CD4-positive, alpha-beta T cell (primary cell): ENCODE measurements at places on chromosomes 16 and 17.

GRCh38 chr16:29770250-29770929 is 7.7 kb upstream of the ZG16 start:
- no peak for DNase-seq

- no peak for DNase-seq
These were observed 581.7 kb downstream of the MAF start for GRCh38 chr16:79018650-79019429.

GRCh38 chr16:48676836-48677235 is 66.9 kb upstream of the N4BP1 start:
- no peak for DNase-seq

DNA sequence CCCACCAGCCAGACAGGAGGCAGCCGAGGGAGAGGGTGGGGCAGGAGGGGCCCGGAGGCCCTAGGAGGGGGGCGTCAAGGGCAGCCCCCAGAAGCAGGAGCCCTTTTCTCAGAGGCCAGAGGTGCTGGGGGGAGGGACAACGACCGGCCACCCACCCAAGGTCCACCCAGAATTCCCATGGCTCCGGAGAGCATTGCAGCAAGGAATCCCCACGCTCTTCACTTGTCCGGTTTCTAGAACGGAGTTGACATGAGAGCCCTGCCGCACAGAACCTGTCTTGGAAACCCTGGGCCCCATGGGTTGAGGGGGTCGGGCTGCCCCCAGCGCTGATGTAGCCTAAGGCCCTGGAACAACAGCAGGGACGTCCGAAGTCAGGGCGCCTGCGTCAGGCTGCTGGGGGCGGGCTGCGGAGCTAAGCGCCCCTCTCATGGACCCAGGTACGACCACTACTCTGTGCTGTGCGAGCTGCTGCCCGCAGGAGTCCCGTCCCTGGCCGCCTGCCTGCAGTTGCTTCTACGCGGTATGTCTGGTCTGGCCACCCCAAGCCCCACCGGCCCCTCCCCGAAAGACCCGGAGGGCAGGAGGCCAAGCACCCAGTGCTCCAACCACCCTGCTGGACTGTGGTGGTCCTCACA is 11.2 kb downstream of the CYBC1 start:
- no peak for DNase-seq

- DNase-seq = no peak
These were observed 27.7 kb downstream of the DHRS7C start for GRCh38 chr17:9763643-9764042.

- DNase-seq = peak; percentile 54
These were observed at the start of gene RNF213 for GRCh38 chr17:80260791-80261158. RNF213 (plus strand) TSS chr17:80260852; CDS start chr17:80263682, 2,830 bp downstream.

- no peak for DNase-seq
These were observed 331.3 kb upstream of the EEF2KMT start for GRCh38 chr16:5428932-5429331.

GRCh38 chr16:46583036-46583435 is 38.1 kb downstream of the SHCBP1 start:
- no peak for DNase-seq

DNA sequence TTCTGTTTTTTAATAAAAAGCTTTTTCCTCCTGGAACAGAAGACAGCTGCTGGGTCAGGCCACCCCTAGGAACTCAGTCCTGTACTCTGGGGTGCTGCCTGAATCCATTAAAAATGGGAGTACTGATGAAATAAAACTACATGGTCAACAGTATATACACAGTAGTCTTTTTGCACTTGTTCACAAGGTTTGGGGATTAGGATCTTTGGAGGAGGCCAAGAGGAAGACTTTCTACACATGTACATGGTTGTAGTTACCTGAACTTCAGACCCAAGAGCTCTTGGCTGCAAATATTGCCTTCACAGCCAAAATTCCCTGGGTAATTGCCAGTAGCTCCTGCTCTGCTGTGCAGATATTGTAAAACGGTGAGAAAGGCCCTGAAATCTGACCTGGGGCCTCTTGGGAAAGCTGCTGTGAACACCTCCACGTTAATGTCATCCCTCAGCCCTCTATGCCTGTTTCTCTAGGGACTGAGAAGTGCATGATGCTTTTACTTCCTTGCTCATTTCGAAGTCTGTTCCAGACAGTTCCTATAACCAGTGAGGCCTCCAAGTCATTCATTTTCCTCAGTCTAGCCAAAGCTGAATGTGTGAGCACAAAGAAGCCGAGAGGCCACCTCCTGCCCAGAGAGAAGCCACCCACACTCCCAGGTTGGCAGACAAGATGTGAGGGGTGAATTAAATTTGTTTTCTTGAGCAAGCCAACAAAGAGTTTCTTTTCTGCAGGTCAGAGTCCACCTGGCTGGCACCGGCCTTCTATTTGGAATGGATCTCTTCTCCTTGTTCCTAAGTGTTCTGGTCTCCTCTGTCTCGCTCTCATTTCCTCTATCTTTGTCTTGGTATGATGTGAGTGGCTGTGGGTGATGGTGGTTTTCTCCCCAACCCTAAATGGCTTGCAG is 15.9 kb downstream of the ANKRD40 start:
- DNase-seq = no peak

DNA sequence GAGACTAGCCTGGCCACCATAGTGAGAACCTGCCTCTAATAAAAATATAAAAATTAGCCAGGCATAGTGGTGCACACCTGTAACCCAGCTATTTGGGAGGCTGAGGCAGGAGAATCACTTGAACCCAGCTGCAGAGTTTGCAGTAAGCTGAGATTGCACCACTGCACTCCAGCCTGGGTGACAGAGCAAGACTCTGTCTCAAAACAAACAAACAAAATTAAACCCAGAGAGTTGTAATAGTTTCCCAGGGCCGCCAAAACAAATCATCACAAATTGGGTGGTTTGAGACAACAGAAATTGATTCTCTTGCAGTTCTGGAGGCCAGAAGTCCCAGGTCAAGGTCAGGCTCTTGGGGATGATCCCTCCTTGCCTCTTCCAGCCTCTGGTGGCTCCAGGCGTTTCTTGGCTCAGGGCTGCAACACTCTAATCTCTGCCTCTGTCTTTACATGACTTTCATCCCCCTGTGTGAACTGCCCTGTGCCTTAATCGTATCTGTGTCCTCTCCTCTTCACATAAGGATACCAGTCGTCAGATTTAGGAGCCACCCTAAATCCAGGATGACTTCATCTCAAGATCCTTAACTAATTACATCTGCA is 100.3 kb upstream of the NOL11 start:
- no peak for DNase-seq

GRCh38 chr17:29837531-29837930 is 92.5 kb downstream of the SSH2 start:
- no peak for DNase-seq

DNA sequence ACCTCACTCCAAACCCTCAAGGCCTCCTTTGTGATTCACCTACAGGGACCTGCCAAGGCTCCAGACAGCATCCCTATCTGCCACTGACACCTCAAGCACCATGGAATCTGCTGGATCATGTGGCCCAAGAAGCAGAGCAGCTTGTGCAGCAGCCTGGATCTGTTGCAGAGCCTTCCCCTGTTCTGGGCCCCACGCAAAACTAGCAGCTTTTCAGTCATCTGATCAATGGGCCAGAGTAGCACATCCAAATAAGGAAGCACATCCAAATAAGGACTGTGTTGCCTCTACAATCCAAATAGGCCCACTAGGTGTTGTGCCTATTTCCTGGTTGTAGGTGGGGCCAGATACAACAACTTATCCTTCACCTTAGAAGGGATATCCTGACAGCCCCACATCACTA is 97.1 kb upstream of the GNAO1 start:
- DNase-seq = no peak

DNA sequence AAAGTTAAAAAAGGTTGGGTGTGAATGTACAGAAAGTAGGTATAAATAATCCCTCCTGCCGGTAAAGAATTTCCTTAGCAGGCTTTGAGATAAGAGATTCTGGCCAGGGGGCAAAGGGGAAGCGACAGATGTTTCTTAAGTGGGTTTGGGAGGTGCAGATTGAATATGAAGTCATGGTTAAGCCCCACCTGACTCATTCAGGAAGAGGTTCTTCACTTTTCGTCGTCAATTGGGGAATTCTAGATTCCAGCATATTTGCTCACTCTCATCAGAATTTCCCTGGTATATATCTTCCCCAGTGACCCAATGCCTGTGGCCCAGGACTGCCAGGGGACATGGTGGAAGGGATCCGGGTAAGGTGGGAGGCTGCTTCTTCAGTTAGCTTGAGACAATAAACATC is 127.8 kb downstream of the CPPED1 start:
- DNase-seq = no peak

GRCh38 chr16:66416939-66417700 is 10.0 kb upstream of the BEAN1 start:
- no peak for DNase-seq

DNA sequence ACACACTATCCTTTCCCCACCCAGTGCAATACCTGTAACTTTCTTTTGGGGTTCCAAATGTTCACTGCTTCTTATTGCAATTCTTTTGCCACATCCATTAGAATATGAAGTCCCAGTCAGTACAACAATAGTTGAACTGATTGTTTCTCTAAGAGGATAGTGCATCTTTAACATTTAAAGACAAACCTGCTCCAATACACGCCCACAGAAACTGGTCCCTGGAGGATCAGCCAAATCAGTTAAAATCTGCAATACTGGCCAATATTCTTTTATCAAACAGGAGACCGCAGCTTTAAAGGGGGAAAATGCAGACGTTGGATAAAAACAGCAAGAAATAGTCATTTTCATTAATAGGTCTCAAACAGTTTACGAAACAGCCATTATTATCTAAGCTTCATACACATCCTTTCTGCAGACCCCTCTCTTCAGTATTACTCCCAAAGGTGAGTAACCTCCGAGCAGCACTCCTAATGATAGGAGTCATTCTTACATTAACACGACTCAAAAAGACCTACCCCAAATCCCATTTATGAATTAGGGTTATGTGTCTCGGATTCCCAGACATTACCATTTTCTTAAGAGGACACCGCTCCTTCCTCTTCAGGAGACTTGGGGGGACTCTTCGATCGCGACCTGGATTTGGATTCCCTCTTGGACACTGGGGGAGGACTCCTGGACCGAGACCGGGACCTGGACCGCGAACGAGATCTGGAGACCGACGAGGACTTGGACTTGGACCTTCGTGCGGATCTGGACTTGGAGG is 1.4 kb downstream of the SRSF2 start:
- DNase-seq = no peak
